ENCODE measurements at places on chromosomes 2 and 18.

DNA sequence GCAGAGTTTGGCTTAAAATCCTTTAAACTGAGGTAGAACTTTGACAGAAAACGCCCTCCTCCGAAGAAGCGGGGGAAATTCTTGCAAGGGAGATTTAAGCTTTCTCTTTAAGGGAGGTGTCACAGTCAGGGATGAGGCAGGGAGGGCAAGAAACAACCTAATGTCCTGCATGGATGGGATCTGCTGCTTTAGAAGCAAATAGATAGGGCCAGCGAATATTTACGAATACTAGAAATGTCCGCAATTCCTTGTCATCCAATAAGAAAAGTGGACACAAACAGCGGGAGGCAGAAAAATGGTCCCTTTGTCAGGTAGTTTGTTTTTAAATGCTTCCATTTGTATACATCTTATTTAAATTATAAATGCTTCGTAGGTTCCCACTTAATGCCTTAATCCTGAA, 12.0 kb downstream of the MEIS1 start:
- DNase-seq, result no peak

DNA sequence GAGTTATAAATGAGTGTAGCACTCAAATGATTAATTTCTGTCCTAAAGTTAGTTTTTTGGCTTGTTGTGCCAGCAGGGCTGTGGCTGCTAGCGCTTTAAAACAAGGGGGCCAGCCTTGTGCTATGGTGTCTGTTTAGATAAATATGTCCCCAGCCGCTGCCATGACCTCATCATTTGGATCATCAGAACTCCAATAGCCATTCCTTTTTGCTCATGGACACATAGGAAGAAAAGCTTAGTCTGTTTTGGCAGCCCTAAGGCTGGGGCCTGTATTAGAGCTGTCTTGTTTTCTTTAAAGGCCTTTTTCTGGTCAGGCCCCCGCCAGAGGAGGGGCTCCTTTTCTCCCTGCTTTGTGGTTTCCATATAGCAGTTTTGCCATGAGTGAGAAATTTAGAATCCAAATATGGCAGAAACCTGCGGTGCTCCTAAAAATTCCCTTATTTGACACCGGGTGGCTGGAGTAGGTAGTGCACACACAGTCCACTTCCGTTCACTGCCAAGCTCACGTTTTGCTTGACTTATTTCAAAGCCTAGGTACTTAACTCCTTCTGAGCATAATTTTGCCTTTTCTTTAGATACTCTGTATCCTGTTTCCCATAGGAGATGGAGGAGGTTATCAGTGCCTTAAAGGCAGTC, 60.4 kb upstream of the SLC35G4 start:
- DNase-seq, result no peak

- no peak for DNase-seq
Observed at GRCh38 chr2:103887625-103888024, 966.3 kb upstream of the POU3F3 start.

GRCh38 chr2:80737047-80737446, 432.5 kb upstream of the LRRTM1 start:
- no peak for DNase-seq

DNA sequence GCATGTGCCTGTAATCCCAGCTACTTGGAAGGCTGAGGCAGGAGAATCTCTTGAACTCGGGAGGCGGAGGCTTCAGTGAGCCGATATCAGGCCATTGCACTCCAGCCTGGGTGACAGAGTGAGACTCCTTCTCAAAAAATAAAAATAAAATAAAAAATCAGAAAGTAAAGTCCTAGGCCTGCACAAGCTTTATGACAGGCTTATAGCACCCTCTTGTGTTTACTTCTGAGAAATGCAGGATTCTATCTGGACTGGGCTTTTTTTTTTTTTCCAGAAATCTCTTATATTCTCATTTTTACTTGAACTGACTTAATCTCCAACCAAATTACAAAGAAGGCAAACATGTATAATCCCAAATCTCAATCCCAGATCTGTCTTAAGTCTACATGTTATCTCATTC, 26.1 kb upstream of the REG3G start:
- DNase-seq, result no peak

All from stimulated activated CD8-positive, alpha-beta memory T cell treated with anti-CD3 and anti-CD28 coated beads, Interleukin-4, amount 100 ng/mL, for 1 hour (primary cell).